ENCODE measurements at places on chromosomes 4 and X.

- no peak for DNase-seq
Measured at GRCh38 chrX:107736781-107737531, 38.6 kb downstream of the TSC22D3 start.

- DNase-seq = no peak
Measured at GRCh38 chr4:1035510-1035909, 24.1 kb downstream of the FGFRL1 start.

DNA sequence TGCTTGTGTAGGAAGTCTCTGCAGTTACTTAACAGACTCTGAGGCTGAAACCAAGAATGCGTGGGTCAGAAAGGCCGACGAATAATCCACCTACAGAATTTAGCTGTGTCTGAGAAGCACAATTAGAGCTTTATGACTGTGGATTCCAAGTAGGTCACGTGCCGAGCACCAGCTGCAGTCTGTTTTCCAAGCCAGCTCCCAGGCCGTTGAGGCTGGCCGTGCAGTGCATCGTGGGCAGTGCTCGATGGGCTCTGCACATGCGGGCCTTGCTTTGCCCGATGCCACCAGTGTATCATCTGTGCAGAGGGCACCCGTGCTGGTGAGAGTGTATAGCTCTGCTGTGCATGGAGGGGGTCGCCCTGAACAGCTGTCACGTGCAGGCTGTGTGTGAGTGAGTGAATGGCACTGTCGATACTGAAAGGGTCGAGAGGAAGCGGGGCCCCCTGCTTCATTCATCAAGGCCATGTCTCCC is 67.5 kb upstream of the CLDN34 start:
- no peak for DNase-seq

- DNase-seq = no peak
Measured at GRCh38 chr4:123984886-123985285, 588.3 kb downstream of the SPRY1 start.

DNA sequence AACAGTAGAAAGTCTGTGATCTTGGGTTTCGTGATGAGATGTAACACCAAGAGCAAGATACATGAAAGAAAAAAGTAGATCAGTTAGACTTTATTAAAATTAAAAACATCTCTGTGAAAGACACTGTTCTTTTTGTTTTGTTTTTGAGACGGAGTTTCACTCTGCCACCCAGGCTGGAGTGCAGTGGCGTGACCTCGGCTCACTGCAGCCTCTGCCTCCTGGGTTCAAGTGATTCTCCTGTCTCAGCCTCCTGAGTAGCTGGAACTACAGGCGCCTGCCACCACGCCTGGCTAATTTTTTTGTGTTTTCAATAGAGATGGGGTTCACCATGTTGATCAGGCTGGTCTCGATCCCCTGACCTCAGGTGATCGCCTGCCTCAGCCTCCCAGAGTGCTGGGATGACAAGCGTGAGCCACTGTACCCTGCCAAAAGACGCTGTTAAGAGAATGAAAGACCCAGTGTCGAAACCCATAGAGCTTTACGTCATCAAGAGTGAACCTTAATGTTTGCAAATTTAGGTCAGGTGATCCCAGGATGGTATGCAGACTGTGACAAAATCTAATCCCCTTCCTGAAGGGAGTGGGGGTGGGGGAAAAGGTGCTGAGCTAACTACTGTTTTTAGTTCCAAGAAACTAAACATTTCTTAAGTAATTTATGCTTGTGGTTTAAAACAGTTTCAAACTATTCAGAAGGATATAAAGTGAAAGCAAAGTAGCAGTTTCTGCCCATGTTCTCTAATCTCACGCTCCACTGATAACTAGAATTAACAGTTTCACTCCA is 8.0 kb downstream of the OFD1 start:
- DNase-seq = peak; percentile 80

- DNase-seq = peak; percentile 24
Measured at GRCh38 chr4:70994387-70995099, 1.1 kb downstream of the DCK start.

DNA sequence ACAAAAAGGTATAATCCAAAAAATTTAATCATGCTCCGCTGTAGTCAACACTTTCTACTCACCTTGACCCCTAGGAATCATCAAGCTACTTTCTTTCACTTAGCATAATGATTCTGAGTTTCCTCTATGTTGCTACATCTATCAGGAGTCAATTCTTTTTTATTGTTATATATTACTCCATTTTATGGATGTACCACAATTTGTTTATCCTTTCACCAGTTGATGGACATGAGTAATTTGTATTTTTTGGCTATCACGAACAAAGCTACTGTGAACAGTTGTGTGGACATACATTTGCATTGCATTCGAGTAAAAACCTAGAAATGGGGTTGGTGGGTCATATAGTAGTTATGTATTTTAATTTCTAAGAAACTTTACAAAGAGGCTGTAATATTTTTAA is 102.9 kb downstream of the PRSS12 start:
- no peak for DNase-seq

- no peak for DNase-seq
Measured at GRCh38 chr4:22463179-22463578, 52.7 kb downstream of the ADGRA3 start.

GRCh38 chrX:108198420-108198819 is 106.8 kb downstream of the ATG4A start:
- DNase-seq = no peak

- DNase-seq = no peak
Measured at GRCh38 chrX:73400136-73400748, 46.6 kb upstream of the CDX4 start.

GRCh38 chr4:146245850-146246249 is 31.5 kb downstream of the REELD1 start:
- DNase-seq = no peak

GRCh38 chr4:41346306-41347061 is 89.8 kb downstream of the UCHL1 start:
- DNase-seq = no peak

GRCh38 chr4:184473499-184474262 is 669 bp downstream of the IRF2 start:
- peak; percentile 74 for DNase-seq

GRCh38 chr4:1961563-1961962 is 47.2 kb downstream of the NELFA start:
- DNase-seq = no peak

DNA sequence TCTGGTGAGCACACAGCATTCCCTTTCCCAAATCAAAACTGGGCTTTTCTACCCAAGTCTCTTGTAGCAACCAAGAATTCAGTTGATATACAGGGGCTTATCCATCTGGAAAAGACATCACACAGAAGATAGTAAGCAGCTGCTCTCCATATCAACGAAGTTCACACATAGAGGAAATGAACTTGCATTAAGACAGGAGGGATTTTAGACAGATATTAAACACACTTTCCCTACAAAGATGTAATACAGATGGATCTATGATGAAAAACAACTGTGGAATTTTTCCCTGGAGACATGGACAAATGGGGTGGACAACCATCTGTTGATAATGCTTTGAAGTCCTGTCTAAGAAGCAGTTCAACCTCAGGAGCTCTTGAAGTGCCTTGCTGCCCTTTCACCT is 9.8 kb upstream of the PDE5A start:
- no peak for DNase-seq

DNA sequence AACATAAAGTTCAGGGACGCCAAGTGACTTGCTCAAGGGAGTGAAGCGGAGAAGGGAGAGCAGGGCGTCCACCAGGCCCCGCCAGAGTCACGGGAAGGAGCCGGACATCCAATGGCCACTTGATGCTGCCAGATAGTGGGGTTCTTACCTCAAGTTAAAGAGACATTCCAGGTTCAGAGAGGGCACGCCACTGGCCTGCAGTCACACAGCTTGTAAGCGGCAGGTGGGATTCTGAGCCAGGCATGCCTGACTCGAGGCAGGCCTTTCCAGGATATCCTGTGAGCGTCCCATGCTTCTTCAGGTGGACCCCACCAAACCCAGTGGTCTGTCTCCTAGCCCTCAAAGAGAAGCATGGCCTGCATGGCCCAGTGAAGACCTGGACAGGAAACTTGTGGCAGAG is 2.4 kb downstream of the MAN2B2 start:
- DNase-seq = no peak

GRCh38 chrX:130162094-130162735 is 3.4 kb downstream of the AIFM1 start:
- DNase-seq = no peak

- no peak for DNase-seq
Measured at GRCh38 chr4:110654254-110654635, 31.4 kb upstream of the PITX2 start.

DNA sequence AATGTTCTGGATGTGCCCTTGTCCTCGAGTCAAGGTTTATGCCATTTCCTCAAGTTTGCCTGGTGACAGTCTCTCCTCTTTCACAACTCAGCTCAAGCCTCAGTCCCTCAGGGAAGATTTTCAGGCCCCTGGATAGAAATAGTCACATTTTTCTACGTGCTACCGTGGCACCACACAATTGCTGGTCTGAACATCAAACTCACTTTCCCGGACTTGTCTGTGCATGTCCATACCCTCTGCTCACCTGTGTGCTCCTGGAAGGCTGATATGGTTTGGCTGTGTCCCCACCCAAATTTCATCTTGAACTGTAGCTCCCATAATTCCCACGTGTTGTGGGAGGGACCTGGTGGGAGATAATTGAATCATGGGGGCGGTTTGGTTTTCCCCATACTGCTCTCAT is 129.7 kb downstream of the HS3ST1 start:
- DNase-seq = no peak

DNA sequence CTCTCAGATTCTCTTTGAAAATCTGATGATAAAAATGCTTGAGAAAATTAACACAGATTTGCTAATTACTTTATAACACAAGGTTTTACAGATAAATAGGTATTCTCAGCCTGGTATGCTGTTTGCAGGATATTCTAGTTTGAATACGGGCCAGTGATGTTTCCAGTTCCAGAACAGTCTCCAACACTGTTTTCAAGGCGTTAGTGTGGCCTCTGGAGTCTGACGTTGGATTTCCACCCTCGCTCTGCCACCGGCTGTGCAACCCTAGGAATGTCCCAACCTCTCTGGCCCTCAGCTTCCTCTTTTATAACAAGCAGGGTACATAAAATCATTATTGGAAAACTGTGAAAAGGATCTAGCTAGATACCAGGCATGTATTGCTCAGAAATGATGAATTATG is 23.8 kb upstream of the CYP4V2 start:
- no peak for DNase-seq

DNA sequence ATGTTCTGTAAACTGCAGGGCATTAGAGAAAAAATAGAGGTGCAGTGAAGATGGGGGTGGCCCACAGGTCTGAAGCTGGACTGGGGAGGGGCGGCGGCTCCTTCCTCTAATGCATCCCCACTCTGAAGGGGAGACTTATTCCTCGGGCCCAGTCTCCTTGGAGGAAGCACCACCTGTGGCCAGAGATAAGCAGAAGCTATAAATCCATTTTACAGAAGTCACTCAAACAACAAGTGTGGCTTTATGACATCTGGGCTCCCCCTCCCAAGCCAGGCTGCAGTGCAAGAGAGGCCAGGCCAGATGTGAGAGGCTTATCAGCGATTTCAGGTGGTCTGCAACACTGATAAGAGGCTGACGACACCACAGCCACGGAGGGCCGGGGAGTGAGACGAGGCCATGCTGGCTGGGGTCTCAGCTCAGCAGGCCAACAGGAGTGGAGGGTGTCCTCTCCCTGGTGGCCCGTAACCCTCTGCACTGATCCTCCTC is 15.8 kb downstream of the CYTL1 start:
- no peak for DNase-seq

DNA sequence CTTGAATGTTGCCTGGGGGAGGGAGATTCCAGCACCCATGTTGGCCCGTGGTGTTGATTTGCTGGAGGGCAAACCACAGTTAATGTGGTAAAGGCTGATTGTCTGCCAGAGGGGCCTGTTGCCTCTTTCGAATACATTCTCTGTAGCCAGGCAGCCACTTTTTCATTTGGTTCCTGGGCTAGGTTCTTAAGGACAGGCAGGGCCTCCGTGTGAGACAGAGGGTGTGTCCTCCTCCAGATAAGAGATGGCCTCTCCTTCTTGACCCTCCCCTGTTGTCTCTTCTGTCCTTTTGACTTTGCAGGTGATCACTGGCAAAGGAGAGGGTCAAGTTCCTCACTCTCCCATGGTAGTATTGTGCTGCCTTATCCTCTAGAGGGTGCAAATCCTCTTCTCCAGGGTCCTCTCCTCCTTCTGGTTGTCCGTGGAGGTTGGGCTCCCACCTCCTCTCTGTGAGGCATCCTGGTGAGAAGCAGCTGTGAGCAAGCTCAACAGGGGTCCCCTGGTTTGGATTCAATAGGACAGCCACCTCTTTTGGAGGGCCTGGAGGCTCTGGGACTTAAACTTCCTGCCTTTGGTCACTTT is 44.9 kb downstream of the ZNF182 start:
- DNase-seq = peak; percentile 43

GRCh38 chr4:109928327-109929045 is 15.8 kb downstream of the EGF start:
- no peak for DNase-seq

DNA sequence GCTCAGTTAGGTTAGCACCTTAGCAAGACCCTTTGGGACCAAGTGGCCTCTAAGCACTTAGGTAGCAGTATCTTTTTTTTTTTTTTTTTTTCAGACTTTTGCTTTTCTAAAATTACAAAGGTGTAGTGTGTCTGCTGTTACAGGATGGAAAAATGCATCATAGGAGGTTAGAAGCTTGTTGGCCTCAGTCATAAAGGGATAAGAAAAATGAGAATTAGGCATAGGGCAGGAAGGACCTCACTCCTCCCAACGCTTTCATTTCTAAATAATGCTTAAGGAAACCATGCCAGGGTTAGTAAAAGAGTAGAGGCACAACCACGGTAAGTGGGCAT is 148.4 kb upstream of the PLAC1 start:
- no peak for DNase-seq

GRCh38 chr4:118941149-118941548 is 52.5 kb downstream of the SYNPO2 start:
- no peak for DNase-seq
